ENCODE measurements at places on chromosomes 12 and 14. TPM values are rescaled to one million over a fixed set of nuclear protein-coding genes. Genes with fewer than 3 reads are reported as not detected.

DNA sequence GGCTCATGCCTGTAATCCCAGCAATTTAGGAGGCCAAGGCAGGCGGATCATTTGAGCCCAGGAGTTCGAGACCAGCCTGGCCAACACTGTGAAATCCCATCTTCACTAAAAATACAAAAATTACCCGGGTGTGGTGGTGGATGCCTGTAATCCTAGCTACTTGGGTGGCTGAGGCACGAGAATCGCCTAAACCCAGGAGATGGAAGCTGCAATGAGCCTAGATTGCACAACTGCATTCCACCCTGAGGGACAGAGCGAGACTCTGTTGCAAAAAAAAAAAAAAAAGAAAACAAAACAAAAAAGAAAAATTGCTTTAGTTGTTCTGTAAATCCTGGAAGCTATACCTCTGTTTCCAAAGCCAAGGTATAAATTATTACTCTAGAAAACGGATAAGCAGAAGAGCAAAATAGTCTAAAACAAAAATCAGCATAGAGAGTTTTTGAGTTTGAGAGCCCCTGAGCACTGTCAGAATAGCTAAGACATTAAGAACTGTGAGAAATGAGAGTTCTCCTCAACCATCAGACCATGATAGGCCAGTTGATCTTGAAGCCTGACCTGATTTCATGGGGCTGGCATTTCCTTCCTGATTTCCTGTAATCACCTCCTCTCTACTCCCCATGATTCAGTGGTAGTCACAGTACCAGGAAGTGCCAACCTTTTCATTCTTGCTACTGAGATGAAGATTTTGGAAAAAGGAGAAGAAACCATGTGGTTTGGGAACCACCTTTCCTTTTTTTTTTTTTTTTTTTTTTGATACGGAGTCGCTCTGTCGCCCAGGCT is 31.7 kb downstream of the ATP2A2 start:
- no peak for DNase-seq

GRCh38 chr12:7060353-7060954 is at the start of gene C1S:
TSS of gene C1S (plus strand) at chr12:7060718. CDS start at chr12:7061913, 1,195 bp downstream.
- DNase-seq = peak; percentile 64

DNA sequence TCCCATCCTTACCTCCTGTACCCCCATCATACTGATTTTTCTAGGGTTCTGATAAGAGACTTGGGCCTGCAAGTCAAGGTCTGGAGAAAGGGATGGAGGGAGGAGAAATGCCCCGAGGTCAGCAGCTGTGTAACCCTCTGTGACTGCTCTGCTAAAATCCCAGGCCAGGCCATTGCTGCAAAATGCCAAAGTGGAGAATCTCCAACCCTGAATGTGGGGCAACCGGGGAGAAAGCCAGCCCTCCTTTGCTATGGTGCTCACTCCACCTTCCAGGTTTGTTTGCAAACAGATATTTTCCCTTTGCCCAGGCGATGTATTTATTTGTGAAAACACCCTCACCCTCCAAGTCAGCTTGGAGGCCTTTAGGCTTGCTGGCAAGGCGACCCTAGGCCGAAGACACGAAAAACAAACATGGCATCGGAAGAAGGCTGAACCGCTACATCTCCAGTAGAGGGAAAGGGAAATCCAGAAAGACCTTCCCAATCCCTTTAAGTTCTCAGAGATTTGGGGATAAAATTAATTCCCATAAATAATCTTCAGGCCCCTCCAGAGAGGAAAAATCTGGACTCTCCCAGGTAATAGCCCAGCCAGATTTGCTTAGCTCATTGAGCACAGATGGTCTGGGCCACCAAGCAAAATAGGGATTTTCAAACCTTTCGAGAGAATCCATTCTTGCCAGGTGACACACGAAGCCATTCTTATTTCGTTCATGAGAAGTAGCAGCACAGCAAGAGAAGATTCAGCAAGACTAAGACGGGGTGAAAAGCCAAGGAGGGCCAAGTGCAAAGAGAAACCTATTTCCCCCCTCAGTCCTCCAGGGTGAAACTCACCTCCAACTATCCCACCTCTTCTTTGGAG is 1.3 kb upstream of the TBX5 start:
- no peak for DNase-seq

DNA sequence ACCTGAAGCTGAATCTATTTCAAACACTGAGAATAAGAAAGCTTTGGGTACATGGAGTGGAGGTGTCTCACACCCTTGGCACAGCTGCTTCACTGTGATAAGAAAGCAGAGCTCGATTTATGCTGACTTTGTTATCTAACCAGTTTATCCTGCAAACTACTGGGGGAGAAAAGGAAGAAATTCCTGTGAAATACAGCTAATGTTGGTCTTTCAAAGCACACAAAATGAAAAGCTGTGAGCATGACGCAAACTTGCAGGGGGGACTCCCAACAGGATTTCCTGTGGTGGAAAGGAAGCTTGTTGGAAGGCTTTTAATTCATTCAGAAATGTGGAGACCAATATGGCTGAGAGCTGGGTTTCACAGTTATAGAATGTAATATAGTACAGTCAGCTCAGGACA is 53.4 kb downstream of the SRGAP1 start:
- no peak for DNase-seq

DNA sequence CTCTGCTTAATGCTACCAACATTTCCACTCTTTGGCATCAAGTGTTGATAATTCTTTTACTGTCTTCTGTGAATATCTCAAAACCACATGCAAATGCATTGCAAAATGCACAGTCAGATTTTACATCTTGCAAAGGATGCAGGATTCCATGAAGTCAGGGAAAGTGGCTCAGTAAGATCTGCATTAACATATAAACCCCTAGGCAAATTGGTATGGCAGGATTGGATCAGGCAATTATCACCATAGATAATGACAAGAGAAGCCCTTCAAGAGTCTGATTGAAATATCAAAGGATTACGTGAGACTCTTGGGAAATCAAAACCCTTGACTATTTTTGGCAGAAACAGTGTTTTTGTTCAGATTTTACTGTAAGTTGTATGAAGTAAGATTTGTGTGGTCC is 71.0 kb downstream of the TMTC2 start:
- no peak for DNase-seq

DNA sequence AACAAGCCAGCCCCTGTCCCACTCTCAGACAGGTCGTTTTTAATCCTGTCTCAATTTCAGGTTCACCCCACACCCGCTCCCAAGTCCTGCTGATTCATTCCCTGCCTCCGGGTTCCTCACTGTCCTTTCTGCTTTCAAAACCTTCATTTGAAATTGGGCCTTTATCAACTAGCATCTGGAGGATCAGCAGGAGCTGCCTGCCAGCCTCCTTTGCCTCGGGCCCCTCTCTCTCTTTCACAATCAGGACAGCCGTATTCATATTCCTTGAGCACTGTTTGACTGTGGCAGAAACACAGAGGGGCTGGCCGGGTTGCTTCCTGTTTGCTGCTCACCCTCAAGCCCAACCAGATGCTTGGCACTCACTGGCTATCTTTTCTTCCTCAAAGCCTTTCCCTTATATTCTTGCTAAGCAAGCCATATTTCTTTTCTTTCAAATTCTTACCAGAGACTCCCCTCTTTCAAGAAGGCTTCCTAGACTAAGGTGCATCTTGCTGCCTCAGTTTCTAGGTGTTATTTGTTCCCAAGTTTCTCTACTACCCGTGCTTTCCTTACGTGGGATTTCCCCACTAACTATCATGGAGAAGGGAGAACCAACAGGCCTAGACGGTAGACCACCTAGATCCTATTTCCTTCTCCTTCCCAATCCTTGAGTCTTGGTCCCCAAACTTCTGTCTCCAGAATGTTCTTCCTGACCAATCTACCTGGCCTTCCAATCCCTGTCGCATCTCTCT is 3.0 kb downstream of the GALNT6 start:
- DNase-seq = no peak

- DNase-seq = no peak
Measured at GRCh38 chr12:52630599-52631200, 12.3 kb upstream of the KRT73 start.

- DNase-seq = no peak
Measured at GRCh38 chr12:74563927-74564326, 26.3 kb downstream of the ATXN7L3B start.

DNA sequence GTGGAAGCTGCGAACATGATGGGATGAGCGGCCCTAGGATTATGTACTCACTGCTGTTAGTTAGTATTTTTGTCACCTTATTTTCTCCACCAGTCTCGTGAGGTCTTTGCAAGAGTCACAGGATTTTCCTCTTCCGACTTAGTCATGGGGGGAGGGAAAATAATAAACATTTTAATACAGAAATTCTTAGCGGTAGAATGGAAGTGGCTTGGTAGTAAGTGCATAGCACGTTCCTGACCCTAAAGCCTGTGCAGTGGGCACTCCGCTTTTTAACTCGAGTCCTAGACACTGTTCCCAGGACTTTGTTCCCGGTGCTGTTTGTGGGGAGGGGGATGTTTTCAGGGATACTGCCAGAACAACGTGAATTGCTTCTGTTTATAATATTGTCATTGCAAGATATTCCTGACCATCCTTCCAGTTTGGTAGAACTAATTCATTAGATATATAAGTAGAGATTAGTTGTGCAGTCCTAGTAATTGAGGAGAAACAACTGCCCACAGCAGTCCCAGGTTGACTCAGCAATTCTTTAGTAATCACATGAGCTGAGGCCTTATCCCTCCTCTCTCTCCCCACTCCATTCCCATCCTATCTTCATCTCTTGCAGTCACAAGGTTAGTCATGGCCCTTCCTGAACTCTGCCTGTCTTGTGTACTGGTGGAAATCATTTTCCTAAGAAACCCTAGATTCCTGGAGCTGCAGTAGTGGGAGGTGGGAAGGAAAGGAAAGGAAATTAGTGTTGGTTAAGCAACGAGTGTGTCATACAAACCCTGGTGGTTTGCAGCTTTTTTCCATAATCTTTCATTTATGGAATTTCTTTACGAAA is 799 bp downstream of the SLC38A6 start:
- no peak for DNase-seq

- DNase-seq = no peak
Measured at GRCh38 chr12:113802966-113803758, 163.0 kb downstream of the RBM19 start.

DNA sequence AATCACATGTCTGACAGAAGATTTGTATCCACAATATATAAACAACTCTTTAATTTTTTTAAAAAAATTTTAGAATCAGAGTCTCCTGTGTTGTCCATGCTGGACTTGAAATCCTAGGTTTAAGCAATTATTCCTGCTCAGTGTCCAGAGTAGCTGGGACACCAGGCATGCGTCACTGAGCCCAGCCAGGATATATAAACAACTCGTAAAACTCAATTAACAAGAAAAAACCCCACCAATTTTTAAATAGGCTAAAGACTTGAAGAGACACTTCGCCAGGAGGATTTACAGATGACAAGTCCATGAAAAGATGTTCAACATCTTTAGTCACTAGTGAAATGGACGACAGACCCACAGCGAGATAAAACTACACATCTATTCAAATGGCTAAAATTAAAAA is 2.0 kb upstream of the SCN8A start:
- no peak for DNase-seq

- DNase-seq = no peak
Measured at GRCh38 chr14:68770553-68771286, 22.1 kb downstream of the ZFP36L1 start.

DNA sequence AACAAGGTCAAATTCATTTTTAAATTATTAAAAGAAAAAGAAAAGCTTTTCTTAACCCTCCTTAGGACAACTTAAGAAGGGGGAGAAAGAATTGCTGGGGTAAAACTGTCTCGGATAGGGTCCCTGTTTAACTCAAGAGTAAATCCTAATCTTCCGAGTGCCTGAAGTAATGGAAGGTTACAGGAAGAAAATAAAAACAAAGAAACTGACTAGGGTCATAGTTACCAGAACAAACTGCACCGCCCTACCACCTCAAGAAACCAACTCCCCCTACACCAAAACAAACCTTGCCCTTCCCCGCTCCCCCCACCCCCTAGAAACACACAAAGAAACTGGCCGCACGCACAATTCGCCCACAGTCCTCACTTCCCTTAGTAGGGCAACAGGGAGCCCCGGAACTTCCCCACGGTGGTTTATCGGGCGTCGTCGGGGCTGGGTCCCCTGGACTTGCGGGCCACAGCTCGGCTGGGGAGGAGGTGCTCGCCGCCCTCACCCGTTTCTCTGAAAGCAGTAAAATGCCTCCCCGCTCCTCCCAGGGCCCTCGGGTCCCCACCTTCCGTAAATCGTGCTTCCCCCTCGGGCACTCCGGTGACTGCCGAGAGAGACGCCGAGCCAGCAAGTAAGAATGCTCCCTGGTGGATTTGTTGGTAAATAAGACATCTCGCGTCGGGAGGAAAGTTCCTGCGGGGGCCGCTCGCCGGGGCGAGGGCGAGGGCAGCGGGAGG is 2.4 kb downstream of the SINHCAF start:
- DNase-seq = no peak

GRCh38 chr12:111419784-111420183 is 14.1 kb downstream of the SH2B3 start:
- DNase-seq = no peak

GRCh38 chr12:108340037-108340436 is 926 bp upstream of the CMKLR1 start:
- no peak for DNase-seq

DNA sequence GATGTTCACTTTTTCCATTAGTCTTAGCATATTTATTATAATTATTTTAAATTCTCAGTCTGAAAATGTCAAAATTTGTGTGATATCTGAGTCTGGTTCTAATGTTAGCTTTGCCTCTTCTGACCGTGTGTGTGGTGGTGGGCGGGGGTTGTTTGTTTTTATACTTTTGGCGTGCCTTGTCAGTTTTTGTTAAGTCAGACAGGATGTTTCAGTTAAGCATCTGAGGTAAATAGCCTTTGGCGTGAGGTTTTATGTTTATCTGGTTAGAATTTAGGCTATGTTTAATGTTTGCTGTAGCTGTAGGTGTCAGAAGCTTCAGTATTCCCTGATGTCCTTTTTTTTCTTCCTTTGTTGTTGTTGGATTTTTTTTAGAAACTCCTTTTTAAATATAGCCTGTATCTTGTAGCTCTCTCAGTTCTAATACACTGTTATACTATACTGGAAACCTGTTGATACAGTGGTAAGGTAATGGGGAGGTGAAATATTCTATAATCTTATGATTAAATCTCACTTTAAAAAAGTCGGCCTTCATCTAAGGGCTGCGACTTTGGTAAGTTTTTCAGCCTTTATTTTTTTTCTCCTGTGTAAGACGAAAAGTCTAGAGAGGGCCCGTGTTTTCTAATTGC is 111.6 kb downstream of the SCAF11 start:
- DNase-seq = no peak

DNA sequence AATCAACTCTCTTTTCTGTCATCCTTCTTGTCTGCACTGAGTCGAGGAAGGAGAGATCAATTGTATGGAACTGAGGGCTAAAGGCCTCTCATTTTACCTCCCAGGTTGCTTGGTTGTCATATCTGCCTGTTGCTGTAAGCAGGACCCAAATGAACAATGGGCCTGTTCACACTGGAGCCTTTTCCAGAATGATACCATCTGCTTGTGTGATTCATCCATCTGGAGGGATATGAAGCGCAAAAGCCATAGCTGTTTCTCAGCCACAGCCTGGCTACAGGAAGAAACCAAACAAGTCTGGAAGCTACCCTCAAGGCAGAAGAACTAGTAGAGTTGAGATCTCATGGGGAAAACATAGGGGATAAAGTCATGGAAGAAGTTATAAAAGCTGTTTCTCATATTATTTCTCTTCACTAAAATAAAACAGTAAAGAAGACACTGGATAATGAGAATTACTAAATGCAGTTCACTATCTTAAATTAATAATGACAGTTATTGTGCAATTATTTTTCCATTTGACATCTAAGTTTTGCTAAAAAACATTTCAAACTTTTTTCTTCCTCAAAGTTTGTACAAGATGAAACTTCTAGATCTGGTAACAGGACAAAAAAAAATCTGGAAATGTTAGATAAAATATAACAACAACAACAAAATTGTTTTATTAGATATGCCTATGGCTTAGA is 106.3 kb downstream of the SPTSSA start:
- DNase-seq = no peak

KLHL33 gene
- 0.42 TPM for polyA plus RNA-seq

DAO gene
- not detected for polyA plus RNA-seq
